ENCODE measurements at places on chromosomes 4 and X.

DNA sequence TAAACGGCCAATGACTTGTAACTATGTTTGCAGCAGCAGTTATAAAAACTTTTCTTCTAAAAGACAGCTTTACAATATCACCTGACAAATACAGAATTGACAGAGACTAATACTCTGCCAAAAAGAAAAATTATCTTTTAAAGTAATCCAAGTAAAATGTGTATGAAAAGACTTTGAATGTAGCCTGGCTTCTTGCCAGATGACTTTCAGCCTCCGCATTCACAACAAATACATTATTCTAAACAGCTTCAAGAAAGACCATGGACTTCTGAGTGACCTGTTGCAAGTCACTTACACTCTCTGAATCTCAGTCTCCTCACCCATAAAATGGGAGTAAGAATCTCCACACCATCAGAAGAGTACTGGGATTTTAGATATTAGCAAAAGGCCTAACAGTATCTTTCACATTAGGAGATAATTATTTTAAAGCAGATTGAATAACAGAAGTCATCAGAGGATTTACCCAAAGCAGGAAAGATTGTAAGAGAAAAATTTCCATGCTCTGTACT is 2.5 kb downstream of the ADAMTS3 start:
- no peak for DNase-seq

GRCh38 chrX:133633950-133634349 is 218.7 kb upstream of the GPC4 start:
- no peak for DNase-seq

GRCh38 chrX:45505214-45505613 is 304.5 kb upstream of the DIPK2B start:
- DNase-seq, result no peak

DNA sequence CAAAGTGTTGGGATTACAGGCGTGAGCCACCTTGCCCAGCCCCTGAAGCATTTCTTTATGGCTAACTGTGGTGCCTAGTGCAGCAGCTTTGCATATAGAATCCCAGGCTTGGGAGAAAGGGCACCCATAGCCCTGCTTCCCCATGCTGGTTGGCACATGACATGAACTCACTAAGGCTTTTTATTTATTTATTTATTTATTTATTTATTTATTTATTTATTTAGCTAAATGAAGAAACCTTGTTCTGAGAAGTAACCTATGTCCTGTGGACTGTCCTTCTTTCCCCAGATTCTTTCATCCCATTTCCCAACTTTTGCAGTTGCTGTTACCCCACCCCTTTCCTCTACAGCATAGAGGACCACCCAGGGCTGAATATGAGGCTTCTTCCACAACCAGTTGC is 1.9 kb upstream of the GJB1 start:
- DNase-seq, result no peak

- no peak for DNase-seq
Observed at GRCh38 chr4:117907646-117908045, 126.6 kb upstream of the NDST3 start.

- DNase-seq, result no peak
Observed at GRCh38 chr4:163550869-163551267, 56.4 kb downstream of the TMA16 start.

DNA sequence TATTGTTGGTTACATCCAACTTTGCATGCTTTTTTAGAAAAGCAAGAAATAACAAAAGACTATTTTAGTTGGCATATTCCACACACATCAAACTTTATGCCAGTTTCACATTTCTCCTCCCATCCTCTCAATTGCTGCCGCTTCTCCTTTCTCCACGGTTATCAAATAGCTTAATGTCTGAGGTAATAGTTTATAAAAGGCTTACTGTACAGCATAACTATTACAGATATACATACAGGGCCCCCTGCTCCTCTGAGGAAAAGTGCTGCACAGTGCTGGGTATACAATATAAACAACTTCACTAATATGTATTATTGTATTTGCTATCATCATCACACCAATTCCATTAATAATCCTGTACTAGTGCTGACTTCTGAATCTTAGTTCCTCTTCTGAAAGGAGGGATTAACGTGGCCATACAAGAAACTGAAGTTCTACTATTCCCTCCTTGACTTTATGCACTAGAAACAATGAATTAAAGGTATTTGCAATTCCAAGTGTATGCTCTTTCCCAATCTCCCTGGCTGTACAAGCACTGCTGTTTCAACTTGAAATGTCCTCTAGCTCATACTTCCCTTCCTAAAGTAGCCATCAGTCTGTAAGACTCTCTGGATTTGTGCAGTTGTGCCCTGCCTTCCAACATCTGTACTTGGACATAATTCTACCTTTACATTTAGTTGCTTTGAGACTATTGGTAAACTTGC is 2.5 kb downstream of the CCNI start:
- DNase-seq, result no peak

DNA sequence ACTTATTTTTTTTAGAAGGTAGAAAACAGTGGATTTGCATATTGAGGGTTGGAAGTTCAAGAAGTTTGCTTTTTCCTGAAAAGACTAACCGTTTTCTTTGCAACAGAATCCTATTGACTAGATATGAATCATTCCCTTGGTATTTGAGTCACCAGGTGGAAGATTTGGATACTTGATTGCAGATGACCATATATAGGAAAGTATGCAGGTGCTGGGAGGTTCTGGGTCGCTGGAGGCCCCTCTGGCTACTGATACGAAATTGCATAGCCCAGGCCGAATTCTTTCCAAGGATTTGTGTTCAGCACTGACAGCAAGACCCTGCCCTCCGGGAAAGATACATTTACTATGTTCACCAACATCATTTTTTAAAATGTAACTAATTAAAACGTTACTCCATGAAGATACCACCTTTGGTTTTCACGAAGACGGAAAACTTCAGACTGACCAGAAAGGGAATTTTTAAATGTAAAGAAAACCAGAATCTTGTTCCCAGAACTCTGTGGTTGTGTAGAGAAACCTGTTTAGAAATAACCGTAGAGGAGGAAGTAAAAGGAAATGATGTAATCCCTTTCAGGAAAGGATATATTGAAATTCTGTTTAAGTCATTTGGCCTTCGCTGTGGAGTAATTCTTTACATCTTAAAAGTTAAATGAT is 946 bp downstream of the ANXA3 start:
- DNase-seq, result no peak

- no peak for DNase-seq
Observed at GRCh38 chr4:61379406-61379805, 179.3 kb downstream of the ADGRL3 start.

DNA sequence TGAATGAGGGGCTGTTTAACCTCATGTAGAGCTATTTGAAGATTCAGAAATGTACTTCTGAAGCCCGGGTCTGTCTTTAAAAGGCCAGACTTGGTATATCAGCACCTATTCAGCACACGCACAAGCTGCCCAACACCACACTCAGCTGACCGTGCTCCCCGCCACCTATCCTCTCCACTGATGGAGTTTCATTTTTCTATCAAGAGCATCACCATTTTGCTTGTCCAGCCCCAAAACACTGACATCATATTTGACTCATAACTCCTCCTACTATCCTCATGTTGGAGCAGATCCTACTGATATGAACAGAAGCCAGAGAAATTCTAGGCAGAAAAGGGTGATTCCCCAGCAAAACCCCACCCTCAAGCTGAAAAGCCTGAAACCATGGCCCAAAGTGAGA is 100.3 kb downstream of the SORBS2 start:
- no peak for DNase-seq
